SW 1271 (cell line): ENCODE measurements at places on chromosomes 1 and 21.

DNA sequence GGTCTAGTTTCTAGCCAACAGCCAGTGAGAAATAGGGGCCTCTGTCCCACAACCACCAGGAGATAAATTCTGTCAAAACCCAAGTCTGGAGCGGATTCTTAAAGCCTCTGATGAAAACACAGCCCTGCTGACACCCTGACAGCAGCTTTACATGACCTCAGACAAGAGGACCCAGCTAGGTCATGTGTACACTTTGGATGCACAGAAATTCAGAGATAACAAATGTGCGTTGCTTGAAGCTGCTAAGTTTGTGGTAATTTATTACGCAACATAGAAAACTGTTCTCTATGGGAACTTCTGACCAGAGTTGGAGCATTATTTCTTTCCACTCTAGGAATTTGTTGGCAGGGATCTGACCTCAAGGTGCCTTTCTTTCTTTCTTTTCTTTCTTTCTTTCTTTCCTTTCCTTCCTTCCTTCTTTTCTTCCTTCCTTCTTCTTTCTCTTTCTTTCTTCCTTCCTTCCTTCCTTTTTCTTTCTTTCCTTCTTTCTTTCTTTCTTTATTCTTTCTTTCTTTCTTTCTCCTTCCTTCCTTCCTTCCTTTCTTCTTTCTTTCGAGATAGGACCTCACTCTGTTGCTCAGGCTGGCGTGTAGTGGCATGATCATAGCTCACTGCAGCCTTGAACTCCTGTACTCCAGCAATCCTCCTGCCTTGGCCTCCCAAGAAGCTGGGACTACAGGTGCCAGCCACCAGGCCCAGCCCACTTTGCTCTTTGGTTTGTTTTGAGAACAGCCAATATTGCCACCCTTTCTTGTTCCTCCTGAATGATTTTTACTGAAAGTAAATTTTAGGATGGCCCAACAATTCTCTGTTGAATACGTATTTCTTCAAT lies 14.9 kb upstream of the HMGCS2 start:
- no peak for DNase-seq

DNA sequence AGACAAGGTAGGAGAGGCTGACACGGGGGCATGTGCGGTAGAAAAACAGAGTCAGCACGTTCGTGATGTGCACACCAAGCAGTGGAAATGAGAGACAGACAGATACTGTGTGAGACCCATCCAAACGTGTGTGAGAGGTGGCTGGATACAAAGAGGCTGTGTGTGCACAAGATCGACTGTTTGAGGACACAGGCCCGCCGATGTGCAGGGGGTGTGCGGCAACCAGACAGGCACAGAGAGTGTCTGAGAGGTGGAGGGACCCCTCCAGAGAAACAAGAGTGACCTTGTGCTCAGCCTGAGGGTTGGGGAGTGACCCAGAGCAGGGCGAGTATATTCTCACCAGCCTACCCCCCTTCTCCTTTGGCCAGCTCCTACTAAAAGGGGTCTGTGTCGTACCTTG lies 97.8 kb upstream of the IPO9 start:
- DNase-seq, result no peak

- no peak for DNase-seq
Observed at GRCh38 chr1:200453553-200453905, 43.7 kb upstream of the ZNF281 start.

GRCh38 chr1:87292684-87293493 lies 35.8 kb upstream of the LMO4 start:
- no peak for DNase-seq

DNA sequence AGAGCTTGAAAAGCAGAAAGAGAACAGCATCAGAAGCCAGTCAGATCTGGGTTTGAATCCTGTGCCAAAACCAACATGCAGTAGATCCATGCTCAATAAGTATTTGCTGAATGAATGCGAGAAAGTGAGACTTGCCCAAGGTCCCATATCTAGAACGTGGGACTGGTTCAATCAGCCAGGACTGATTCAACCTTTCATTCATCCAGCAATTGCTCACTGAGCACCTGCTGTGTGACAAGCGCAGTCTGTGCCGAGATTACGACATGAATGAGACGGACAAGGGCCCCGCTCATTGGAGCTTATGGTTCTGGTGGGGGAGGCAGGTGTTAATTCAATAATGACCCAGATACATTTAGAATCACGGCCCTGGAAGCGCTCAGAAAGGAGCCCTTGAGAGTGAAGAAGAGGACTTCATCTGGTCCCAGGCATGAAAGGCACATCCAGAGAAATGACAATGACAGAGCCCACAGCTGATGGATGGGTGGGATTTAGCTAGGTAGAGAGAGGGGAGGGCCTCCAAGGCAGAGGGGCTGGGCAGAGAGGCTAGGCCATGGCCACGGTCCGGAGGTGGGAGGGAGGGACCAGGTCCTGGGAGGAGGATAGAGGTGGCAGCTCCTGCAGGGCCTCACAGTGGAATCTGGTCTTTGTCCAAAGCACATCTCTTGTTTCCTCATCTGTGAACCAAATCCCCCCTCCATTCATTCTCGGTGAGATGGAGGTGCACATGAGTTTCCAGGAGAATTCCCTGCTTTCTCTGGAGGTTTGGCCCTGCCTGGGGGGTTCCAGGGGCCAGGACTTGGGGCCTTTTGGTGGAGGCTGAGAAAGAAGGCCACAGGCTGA lies 4.2 kb upstream of the FAM131C start:
- DNase-seq, result no peak

DNA sequence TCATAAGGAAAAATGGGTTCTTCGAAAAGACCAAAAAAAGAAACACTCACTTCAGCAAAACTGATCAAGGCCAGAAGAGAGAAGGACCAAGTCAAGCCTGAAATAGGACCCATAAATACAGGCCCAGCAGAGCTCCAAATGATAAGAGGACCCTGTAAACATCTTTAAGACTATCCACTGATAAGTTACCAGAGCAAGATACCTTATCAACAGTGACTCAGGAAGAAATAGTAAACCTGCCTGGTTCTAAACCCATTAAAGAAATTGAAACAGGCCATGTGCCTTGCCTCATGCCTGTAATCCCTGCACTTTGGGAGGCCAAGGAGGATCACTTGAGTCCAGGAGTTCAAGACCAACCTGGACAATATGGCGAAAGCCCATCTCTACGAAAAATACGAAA lies 81.8 kb upstream of the ERRFI1 start:
- DNase-seq, result no peak

DNA sequence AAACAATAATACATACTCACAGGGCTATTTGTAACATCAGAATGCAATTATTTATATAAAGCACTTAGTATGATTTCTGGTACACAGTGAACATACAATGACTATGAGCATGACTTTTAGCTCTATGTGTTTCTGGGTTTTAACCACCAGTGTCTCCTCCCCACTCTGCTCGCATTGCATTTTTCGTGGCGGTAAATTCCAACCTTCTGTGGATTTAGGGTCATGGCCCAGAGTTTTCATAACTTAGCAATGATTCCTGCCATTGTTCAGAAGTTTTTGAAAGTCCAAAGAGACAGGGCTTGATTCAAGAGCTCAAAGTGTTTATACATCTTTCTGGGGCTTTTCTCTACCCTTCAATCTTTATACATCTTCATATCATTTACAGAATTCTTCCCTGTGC lies 191.3 kb downstream of the BACH1 start:
- no peak for DNase-seq

GRCh38 chr1:174740249-174740968 lies 259.3 kb upstream of the CACYBP start:
- no peak for DNase-seq

- DNase-seq, result no peak
Observed at GRCh38 chr1:155880251-155880650, 20.9 kb downstream of the SYT11 start.

DNA sequence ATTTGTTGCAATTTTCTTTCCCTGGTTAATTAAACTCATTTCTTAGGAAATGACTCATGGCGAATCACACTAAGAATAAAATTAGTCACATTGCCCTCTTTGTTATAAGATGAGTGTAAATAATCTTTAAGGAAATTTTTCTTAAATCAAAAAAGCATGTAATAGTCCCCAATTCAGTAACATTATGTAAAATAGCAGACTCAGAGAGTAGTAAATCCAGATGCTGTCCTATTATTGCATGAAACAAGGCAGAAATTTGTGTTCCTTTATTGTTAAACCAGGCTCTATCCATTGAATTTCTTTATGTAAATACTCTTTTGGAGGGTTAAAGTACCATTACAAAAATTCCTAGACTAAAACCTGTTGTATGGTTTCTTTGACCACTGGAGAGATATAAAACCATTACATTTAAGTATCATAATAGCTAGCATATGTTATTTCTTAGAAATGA lies 154.5 kb upstream of the C1orf87 start:
- DNase-seq, result no peak

DNA sequence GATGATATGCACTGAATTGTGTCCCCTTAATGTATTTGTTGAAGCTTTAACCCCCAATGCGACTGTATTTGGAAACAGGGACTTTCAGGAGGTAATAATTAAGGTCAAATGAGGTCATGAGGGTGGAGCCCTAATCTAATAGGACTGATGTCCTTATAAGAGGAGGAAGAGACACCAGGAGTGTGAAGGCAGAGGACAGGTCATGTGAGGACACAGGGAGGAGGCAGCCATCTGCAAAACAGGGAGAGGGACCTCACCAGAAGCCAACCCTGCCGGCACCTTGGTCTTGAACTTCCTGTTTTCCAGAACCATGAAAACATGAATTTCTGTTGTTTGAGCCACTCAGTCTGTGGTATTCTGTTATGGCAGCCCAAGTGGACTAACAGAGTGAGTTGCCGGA lies 15.3 kb downstream of the SYF2 start:
- DNase-seq, result no peak

DNA sequence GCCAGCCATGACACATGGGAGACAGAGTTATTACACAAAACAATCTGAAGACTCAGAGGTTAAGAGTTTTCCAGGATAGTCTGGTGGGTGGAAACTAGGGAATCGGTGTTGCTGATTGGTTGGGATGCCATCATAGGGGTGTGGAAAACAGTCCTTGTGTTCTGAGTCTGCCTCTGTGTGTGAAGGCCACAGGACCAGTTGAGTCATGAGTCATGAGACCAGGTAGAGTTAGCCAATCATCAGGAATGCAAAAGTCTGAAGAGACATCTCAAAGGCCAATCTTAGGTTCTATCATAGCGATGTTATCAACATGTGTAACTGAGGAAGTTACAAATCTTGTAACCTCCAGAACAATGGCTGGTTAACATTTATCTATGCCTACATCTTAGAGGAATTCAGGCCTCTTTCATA lies 49.7 kb upstream of the NEK7 start:
- DNase-seq, result no peak

GRCh38 chr1:223827193-223827663 lies 18.5 kb downstream of the TP53BP2 start:
- DNase-seq, result no peak

- DNase-seq, result no peak
Observed at GRCh38 chr1:47534436-47534835, 96.6 kb downstream of the FOXD2 start.

DNA sequence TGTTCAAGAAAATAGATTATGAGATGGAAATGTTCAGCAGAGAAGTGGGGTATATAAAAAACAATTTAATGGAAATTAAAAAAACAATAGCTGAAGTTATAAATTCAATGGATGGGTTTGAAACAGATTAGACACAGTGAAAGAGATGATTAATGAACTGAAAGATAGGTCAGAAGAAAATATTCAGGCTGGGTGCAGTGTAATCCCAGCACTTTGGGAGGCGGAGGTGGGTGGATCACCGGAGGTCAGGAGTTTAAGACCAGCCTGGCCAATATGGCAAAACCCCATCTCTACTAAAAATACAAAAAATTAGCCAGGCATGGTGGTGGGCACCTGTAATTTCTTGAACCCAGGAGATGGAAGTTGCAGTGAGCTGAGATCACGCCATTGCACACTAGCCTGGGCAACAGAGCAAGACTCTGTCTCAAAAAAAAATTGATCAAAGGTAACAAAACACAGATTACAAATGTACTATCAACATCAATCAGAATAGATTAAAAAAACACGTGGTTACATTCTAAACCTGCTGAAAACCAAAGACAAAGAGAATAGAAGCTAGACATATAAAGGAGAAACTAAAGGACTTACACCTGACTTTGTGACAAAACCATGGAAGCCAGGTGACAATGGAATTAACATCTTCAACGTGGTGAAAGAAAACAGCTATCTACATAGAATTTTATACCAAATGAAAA lies 4.8 kb upstream of the SUMO3 start:
- DNase-seq, result no peak

DNA sequence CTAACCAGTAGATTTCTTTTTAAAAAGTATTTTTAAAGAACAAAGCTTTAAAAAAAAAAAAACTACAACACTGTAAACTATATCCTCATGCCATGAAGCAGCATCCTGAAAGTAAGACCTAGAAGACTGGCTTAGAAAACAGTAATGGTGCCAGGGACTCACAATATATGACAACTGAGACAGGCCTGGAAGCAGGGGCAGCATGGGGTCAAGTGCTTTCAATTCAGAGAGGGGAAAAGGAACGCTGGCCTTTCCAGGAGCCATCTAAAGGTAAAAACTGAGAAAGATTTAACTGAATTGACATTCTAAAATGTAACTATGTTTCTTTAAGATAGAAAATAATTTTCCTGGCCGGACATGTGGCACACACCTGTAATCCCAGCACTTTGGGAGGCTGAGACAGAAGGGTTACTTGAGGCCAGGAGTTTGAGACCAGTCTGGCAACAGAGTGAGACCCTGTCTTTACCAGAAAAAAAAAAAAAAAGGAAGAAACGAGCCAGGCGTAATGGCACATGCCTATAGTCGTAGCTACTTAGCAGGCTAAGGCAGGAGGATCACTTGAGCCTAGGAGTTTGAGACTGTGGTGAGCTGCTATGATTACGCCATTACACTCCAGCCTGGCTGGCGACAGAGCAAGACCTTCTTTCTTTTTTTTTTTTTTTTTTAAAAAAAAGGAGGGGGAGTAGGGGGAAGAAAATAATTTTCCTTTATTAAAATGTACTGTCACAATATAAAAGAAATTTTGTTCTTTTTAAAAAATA lies 54.1 kb downstream of the SLC35D1 start:
- DNase-seq, result no peak

- no peak for DNase-seq
Observed at GRCh38 chr1:239764546-239764945, 327.1 kb upstream of the FMN2 start.

DNA sequence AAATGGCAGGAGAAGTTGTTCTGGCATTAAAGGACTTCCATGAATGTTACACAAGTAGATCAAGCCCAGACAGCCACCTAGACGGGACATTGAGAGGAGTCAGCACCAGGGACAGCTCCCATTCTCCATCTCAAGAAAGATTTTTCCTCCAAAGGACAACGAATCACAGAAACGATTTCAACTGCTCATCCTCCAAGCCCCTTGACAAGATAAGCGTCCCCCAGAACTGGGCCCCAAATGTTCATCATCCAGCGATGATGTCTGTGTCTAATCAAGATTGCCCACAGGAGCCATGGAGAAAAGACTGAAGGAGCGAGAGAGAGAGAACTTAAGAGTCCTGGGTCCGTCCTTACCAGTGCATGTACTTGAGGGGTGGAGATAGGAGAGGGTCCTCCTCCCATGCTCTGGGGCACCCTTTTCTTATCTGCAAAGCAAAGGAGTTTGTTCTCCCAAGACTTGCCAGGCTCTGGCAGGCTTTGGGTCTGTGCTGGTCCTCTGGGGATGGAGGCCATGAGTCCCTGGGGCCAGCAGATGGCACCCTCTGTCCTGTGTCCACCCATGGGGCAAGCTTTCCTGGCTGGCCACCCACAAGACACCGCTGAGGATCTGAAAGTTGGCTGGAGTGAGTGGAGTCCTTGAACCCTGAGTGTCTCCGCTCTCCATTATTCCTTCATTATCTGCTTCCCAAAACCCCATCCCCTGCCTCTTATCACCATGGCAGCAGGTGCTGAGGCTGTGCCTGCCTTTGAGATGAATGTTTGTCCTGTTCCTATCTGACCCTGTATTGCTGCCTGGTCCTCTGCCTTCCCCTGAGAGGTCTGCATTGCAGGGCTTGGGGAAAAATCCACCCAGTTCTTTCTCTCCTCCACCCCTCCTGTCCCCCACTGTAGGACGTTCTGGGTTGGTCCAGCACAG lies 164.6 kb downstream of the ACTL8 start:
- DNase-seq, result peak; percentile 19
